Stomach (tissue), 19 donors: ENCODE measurements at places on chromosomes 5 and 9. TPM values are rescaled to one million over a fixed set of nuclear protein-coding genes. Genes with fewer than 3 reads are reported as not detected.

ZBED3 gene
- 8.2 TPM for total RNA-seq

PITX1 gene
- total RNA-seq, result 58.5 TPM

- no peaks in the 10 kb centered on the region for H3K36me3 ChIP-seq
- no peaks in the 10 kb centered on the region for H3K4me1 ChIP-seq
- no peak for DNase-seq
- no peak overlapping the region for H3K27ac ChIP-seq
- no peaks in the 10 kb centered on the region for H3K27me3 ChIP-seq
These were observed 20.9 kb upstream of the PRUNE2 start for GRCh38 chr9:76926846-76927245.

DNA sequence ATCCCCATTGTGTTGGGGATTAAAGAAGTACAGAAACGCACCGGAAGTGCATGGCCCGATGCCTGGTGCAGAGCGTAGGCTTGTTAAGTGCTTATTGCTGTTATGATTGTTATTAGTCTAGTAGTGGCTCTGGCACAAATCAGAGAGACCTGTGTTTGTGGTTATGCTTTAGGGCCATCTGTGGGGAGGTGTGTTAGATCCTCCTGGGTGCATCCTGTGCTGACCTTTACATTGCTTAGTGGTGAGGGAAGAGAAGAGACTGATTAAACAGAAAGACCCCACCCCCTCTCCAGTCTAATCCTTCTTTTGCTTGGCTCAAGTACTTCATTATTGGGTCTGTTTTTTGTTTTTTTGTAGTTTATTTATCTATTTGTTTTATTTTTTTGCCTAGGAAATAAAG, 112.7 kb upstream of the SPRY4 start:
- H3K4me1 ChIP-seq, result no peaks in the 10 kb centered on the region
- H3K36me3 ChIP-seq, result no peaks in the 10 kb centered on the region
- DNase-seq, result no peak
- no peak overlapping the region for H3K4me3 ChIP-seq
- no peak overlapping the region for H3K27ac ChIP-seq
- H3K27me3 ChIP-seq, result no peaks in the 10 kb centered on the region

- H3K27ac ChIP-seq, result no peak overlapping the region
- no peak overlapping the region for H3K4me3 ChIP-seq
- peaks cover 42% of the 10 kb centered on the region for H3K4me1 ChIP-seq
- H3K27me3 ChIP-seq, result no peaks in the 10 kb centered on the region
- DNase-seq, result no peak
These were observed 39.6 kb downstream of the STK10 start for GRCh38 chr5:172148381-172148780.

DNA sequence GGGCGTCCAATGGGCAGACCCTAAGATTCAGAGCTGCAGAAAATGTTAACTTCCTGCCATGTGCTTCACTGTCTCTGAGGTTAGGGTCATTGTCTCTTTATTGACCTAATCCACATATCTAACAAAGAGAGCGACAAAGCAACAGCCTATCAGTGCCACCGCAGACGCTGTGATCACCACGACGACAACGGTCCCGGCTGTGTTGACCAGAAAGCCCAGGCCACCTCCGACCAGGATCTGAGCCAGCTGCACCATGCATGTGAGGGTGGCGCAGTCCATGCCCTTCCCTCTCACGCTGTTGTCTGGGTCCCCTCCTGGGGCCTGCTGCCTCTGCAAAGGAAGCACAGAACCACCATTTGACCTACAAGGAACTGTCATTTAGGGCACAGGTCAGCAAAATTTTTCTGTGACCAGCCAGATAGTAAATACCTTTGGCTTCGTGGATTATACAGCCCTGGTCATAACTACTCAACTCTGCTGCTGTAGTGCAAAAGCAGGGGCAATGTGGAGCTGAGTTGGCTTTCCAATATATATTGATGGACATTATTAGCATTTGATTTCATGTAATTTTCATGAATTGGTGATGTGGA, 8.5 kb downstream of the RXFP3 start:
- peaks cover 37% of the 10 kb centered on the region for H3K27me3 ChIP-seq
- H3K4me3 ChIP-seq, result no peak overlapping the region
- H3K36me3 ChIP-seq, result no peaks in the 10 kb centered on the region
- H3K4me1 ChIP-seq, result no peaks in the 10 kb centered on the region

DNA sequence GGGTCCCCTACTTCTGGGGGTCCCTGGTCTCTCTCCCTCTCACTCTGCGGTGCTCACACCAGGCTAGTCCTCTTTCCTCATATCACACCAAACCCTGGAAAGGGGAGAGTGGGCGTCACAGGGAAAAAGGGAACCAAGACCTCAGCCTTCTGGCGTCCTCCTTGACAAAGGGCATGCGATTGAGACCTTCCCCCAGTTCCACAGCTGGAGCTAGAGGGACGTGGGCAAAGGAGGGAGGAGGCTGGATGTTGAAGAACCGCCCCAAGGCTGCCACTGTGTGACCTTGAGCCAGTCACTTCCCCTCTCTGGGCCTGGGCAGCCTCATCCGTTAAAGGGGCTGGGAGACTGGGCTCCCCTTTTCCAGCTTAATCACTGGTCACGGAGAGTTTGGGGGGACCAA, 18.5 kb upstream of the TOR2A start:
- no peak overlapping the region for H3K27ac ChIP-seq
- H3K4me1 ChIP-seq, result peaks cover 19% of the 10 kb centered on the region
- H3K27me3 ChIP-seq, result peaks cover 76% of the 10 kb centered on the region

GRCh38 chr5:157443041-157443549, 16.9 kb upstream of the NIPAL4 start:
- H3K27ac ChIP-seq, result no peak overlapping the region
- no peaks in the 10 kb centered on the region for H3K4me1 ChIP-seq
- H3K36me3 ChIP-seq, result no peaks in the 10 kb centered on the region
- DNase-seq, result no peak
- H3K4me3 ChIP-seq, result no peak overlapping the region
- H3K27me3 ChIP-seq, result no peaks in the 10 kb centered on the region

- peaks cover 21% of the 10 kb centered on the region for H3K4me1 ChIP-seq
- peak; percentile 47 for DNase-seq
- H3K27ac ChIP-seq, result peak within 1 kb of the TSS; percentile 14
- H3K36me3 ChIP-seq, result no peaks in the 10 kb centered on the region
- peaks cover 4% of the 10 kb centered on the region for H3K27me3 ChIP-seq
These were observed at the start of gene SARDH for GRCh38 chr9:133737774-133738639. Gene SARDH, minus strand, starts transcription at chr9:133738352. Its CDS starts 4,179 bp downstream, at chr9:133734173.

DNA sequence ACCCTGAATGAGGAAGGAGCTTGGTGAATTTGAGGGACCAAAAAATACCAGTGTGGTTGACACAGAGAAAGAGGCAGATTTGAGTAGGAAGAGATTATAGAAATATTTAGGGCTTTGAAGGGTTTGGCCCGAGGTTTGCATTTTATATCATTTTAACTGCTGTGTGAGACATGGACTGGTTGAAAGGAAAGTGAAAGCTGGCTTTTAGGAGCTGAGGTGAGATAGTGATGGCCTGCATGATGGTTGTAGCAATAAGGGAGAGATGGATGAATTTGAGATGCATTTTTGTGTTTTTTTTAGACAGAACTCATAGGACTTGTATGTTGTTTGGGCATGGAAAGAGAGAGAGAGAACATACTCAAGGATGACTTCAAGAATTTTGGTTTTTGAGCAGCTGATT, 21.7 kb downstream of the FER start:
- no peak overlapping the region for H3K27ac ChIP-seq
- peaks cover 11% of the 10 kb centered on the region for H3K36me3 ChIP-seq
- no peaks in the 10 kb centered on the region for H3K4me1 ChIP-seq
- DNase-seq, result no peak
- H3K4me3 ChIP-seq, result no peak overlapping the region

DNA sequence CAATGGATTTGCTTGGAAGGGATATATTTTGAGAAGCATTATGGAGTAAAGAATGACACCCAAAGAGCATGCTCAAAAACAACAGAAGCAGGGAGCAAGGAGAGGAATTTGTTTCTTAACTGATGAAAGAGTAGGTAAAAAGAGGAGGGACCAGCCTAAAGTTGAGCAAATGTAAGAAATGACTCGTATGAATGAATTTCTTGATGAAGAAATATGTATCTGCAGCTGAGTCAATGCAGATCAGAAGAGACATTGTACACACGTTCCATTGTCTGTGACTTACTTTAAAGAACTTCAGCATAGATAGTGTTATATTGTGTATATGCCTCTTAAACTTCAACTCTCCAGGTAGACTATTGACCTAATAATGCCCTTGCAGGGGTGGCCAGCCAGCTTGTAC, 112.7 kb upstream of the NREP start:
- no peaks in the 10 kb centered on the region for H3K36me3 ChIP-seq
- no peak overlapping the region for H3K27ac ChIP-seq
- no peaks in the 10 kb centered on the region for H3K4me1 ChIP-seq
- no peak for DNase-seq

- no peaks in the 10 kb centered on the region for H3K36me3 ChIP-seq
- peaks cover 16% of the 10 kb centered on the region for H3K4me1 ChIP-seq
- no peaks in the 10 kb centered on the region for H3K27me3 ChIP-seq
- no peak overlapping the region for H3K4me3 ChIP-seq
- no peak overlapping the region for H3K27ac ChIP-seq
These were observed 50.3 kb downstream of the DUSP1 start for GRCh38 chr5:172720655-172721054.

- no peaks in the 10 kb centered on the region for H3K36me3 ChIP-seq
- no peaks in the 10 kb centered on the region for H3K27me3 ChIP-seq
- no peak overlapping the region for H3K27ac ChIP-seq
- H3K4me1 ChIP-seq, result no peaks in the 10 kb centered on the region
- H3K4me3 ChIP-seq, result no peak overlapping the region
These were observed 49.6 kb upstream of the ANKRD31 start for GRCh38 chr5:75286211-75286773.

DNA sequence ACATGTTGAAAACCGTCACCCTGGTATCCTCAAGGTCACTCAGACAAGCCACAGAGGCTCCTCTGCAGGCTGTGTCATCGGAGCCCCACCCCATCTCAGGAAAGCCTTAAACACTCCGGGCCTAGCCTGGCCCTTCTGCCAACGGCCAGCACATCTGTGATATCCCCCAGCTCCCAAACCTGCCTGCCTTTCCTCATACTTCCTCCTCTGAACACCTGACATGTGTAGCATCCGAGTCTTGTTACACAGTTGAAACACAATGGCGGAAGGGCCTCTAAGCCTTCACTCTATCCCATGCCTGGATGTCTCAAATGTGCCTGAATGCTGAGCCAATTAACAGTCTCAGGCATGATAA, 32.9 kb upstream of the TGFBR1 start:
- peak overlapping the region; percentile 10 for H3K27ac ChIP-seq
- H3K36me3 ChIP-seq, result peaks cover under 1% of the 10 kb centered on the region
- H3K4me1 ChIP-seq, result no peaks in the 10 kb centered on the region
- H3K4me3 ChIP-seq, result no peak overlapping the region
- DNase-seq, result no peak
- no peaks in the 10 kb centered on the region for H3K27me3 ChIP-seq

DNA sequence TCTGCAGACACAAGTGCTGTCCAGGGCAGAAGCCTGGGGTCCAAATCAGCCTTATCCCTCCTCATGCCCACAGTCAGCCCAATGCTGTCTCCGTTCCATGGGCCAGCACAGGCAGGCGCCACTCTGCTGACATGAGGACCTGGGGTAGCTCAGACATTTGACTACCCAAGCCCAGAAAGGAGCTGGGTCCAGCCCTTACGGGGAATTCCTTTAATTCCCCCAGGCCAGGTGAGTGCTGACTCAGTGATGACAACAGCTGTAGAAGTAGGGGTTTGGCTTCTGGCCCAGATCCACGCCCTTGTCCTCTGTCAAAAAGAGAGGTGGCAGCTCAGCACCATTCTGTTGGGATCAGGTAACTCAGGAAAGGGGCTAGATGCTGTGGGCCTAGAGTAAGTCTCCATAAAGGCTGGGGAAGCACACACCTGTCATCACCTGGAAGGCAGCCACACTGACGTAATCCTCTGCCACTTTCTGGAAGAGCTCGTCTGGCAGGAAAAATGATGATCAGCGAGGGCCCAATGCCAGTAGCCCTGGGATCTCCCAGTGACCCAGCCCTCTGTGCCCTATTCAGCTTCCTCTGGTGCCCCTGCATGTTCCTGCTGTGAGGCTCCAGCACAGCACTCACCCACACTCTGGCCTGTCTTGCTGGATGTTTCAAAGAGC, 1.9 kb downstream of the RAB24 start:
- H3K4me1 ChIP-seq, result peaks cover 59% of the 10 kb centered on the region
- H3K27me3 ChIP-seq, result no peaks in the 10 kb centered on the region
- DNase-seq, result peak; percentile 79
- peaks cover 34% of the 10 kb centered on the region for H3K36me3 ChIP-seq
- no peak overlapping the region for H3K4me3 ChIP-seq

GRCh38 chr9:38670542-38671371, 49.2 kb downstream of the FAM240B start:
- no peak overlapping the region for H3K4me3 ChIP-seq
- H3K4me1 ChIP-seq, result no peaks in the 10 kb centered on the region
- H3K27me3 ChIP-seq, result no peaks in the 10 kb centered on the region
- no peak for DNase-seq

DNA sequence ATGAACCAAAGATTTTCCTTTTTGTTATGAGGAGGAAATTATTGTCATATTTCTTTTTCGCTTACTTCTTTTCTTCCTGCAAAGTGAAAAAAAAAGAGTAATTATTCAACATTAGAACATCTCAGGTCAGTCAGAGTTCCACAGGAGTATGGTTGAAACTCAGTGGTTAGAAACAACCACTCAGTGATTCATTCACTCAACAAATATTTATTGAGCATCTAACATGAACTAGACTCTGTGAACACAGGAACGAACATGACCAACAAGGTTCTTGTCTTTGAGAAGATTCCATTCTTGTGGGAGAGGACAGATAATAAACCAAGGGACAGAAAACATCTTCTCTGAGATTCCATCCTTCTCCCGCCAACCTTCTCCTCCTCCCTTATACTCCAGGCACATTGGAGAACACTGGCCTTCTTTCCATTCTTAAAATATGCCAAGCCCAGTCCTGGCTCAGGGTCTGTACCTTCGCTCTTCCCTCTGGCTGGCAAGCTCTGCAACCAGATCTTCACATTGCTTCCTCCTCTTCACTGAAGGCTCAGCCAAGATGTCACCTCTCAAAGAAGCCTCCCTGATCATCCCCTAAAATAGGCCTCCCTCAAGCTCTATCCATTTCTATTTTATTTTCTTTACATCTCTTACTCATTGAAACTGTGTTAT, 6.8 kb upstream of the GRAMD2B start:
- no peak overlapping the region for H3K27ac ChIP-seq
- H3K36me3 ChIP-seq, result no peaks in the 10 kb centered on the region
- no peak overlapping the region for H3K4me3 ChIP-seq
- H3K4me1 ChIP-seq, result peaks cover 10% of the 10 kb centered on the region

- peak; percentile 75 for DNase-seq
- peak overlapping the region; percentile 79 for H3K27ac ChIP-seq
- no peaks in the 10 kb centered on the region for H3K36me3 ChIP-seq
- H3K27me3 ChIP-seq, result no peaks in the 10 kb centered on the region
These were observed 5.8 kb upstream of the TRIM41 start for GRCh38 chr5:181217111-181217802.
